Right ventricle myocardium inferior (tissue), 1 donor: ENCODE measurements at places on chromosomes 11 and 22.

GRCh38 chr22:17890245-17890671 is 116.0 kb upstream of the BID start:
- no peak for DNase-seq

DNA sequence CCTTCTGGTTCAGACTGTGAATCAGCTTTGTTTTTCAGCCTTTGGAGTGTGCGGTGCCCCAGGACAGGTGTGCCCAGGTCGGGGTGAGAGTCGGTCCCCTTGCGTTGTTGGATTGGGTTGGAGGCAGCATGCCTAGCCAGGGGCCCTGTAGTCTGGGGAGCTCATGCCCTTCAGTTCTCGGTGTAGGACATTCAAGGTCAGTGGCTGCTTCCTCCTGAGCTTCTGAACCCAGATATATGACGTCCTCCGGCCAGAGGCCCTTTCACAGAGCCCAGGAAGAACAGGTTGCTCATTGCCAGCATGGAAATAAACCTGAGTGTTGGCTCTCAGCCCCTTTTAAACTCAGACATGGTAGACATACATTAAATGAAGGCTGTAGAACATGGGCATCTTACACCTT is 2.7 kb downstream of the CSRP3 start:
- DNase-seq = no peak

GRCh38 chr11:78925387-78925786 is 350.7 kb upstream of the NARS2 start:
- no peak for DNase-seq

DNA sequence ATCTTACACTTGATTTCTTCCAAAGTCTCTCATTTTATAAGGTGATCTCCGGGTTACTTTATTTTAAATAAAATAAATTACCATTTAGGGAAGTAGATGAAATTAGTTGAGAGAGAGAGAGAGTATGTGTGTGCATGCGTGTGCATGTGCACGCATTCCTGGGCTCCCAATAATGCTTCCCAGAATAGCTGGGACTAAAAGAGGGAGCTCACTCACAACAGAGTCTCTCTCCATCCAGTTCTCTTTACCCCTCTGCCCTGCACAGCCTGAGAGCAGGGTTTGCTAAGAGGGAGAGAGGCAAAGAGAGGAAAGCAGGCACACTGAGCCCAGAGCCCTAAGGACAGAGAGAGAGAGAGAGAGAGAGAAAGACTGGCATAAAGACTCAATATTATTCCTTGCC is 11.3 kb upstream of the TRIM44 start:
- no peak for DNase-seq

- peak; percentile 37 for DNase-seq
These were observed 82.3 kb downstream of the PDE2A start for GRCh38 chr11:72591785-72592502.

GRCh38 chr22:17918840-17919239 is 105.5 kb downstream of the MICAL3 start:
- DNase-seq = no peak

DNA sequence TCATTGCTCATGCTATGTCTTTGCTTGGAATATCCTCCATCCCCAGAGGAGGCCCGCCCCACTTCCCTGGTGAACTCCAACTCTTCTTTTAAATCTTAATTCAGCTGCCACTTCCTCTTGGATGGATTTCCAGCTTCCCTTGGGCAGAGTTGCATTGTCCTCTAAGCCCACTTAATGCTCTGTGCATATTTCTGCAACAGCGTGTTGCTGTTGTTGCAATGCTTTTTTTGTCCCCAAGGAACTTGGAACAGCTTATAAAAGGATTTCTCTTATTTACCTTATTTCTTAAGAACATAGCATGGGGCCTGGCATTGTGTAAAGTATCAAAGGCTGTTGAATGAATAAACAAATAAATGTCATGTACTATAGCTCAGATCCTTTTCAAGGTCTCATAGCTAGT is 507.4 kb downstream of the METTL15 start:
- DNase-seq = no peak
